Endodermal cell (in vitro differentiated cells): ENCODE measurements at places on chromosomes 5 and 9.

- peak; percentile 66 for DNase-seq
These were observed 10.6 kb downstream of the GRIN3A start for GRCh38 chr9:101727612-101728524.

DNA sequence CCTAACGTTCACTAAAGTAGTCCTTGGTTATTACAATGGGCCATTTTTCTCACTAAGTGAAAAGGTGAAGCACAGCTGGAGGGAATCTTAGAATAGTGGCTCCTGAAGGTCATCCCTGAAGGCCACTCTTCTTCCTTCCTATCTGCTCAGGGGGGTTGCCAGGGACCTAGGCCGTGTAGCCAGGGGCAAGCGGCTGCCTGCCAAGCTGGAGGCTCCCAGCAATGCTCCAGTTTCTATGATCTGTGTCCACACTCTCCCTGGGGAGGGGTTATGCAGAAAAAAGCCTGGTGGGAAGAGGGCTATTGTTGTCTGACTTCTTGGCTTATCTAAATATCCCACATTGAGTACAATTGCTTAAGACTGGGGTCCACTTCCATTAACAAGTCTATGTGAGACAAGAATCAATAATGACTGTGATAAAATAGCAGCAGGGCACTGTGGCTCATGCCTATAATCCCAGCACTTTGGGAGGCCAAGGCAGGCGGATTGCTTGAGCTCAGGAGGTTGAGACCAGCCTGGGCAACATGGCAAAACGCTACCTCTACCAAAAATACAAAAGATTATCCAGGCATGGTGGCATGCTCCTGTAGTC is 3.8 kb downstream of the NMRK1 start:
- peak; percentile 58 for DNase-seq

DNA sequence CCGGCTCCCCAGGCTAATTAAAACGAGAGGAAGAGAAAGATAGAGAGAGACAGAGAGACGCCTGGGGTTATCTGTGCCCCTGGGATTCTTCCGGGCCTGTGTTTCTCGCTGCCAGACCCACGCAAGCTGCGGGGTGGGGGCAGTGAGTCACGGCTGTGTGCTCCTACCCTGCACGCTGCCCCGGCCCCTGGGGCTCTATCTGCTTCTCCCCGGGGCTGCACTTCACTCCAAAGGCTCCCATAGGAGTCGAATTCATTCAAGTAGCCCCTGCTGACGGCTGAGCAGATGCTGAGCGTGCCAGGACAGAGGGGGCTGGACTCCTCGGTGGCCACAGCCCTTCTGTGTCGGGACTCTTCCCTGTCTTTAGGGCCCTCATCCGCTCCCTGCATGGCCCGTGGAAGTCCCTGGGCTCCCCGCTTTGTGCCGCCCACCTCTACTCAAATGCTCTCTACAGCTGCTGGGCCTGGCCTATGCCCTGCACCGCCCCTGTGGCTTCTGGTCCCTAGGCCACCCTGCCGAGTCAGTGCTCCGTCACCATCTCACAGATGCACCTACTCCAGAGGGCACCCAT is 22.8 kb downstream of the SARDH start:
- peak; percentile 43 for DNase-seq

DNA sequence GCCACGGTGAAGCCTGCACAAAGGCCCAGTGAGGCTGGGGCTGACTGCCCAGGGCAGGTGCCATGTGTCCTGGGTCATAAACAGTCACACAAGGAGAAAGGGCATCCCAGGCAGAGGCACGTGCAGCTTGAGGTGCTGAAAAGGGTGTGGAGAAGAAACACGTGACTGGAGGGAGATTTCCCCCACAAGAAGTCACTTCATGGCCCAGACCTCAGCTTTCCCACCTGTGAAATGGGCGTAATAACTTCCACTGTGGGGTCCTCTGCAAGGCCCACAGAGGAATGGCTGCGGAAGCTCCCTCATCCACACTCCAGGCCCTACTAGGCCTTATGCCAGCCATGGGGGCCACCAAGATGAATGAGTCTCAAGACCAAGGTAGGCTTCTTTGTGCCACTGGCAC is 20.1 kb upstream of the CPLX2 start:
- no peak for DNase-seq

- no peak for DNase-seq
These were observed 30.2 kb downstream of the ENTREP1 start for GRCh38 chr9:69355232-69355631.

GRCh38 chr5:34735491-34736426 is 79.6 kb downstream of the RAI14 start:
- DNase-seq = no peak

GRCh38 chr5:103674251-103674650 is 111.7 kb upstream of the NUDT12 start:
- no peak for DNase-seq

GRCh38 chr9:34218446-34218845 is 39.6 kb downstream of the UBAP1 start:
- no peak for DNase-seq

- no peak for DNase-seq
These were observed 50.9 kb upstream of the SUSD3 start for GRCh38 chr9:93007529-93008058.

- DNase-seq = no peak
These were observed 609.1 kb upstream of the GRAMD2B start for GRCh38 chr5:125814119-125814518.

DNA sequence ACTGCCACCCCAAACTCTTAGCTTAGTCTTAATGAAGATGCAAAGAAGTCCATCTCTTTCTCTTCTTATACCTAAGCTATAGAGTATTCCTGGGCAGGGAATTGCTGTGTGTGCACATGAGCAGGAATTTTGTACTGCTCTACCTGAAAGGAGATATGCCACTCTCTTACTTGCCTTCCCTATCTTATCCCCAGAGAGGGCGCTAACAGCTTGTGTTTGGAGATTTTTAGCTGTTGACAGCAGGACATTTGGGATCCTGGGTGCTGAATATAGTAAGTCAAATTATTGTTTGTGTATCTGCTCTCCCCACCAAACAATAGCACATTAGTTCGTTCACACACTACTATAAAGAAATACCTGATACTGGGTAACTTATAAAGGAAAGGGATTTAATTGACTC is 159.5 kb downstream of the GABRG2 start:
- DNase-seq = peak; percentile 52
